ENCODE measurements at places on chromosomes 4 and X.

DNA sequence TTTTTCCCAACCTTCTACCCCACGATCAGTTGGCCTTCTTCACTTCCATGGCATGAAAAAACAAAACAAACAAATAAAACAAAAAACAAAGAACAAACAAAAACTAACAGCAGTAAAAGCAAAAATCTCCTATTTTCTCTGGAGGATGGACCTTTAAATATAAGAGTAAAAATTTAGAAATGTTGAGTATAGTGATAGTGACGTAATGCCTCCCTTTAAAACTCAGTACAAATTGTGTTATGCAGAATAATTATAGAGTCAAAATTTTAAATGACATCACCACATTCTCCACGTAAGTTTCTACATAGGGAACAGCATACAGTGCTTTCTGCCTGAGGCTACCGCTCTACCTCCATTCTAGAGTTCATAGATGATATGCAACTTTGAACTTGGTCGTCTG is 2156.4 kb downstream of the PCDH7 start:
- DNase-seq: no peak

- no peak for DNase-seq
Measured at GRCh38 chr4:150495550-150495949, 86.4 kb upstream of the MAB21L2 start.

GRCh38 chr4:30396772-30397475 is 323.2 kb upstream of the PCDH7 start:
- DNase-seq: no peak

GRCh38 chr4:7233006-7233580 is 40.8 kb downstream of the SORCS2 start:
- no peak for DNase-seq

DNA sequence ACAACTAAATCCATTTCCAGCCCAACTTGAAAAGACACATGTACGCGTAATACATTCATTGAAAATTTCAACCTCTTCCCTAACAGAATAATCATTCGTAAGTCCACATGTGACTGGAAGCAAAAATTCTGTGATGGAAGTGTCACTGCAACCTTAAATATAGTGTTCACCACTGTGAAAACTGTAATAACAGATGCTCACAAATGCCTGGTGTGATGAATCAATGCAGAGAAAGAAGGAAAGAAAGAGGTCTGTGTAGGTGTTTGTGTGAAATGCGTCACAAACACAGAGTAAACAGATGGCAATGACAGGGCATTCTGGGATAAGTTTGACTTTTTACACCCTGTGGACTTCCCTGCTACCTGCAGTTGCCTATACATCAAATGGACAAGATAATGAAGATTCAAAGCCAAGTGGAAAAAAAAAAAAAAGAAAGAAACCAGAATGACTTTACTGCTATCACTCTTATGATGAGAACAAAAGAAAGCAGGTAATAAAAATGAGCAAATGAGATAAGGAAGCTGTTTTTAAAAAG is 123.3 kb downstream of the EPHA5 start:
- no peak for DNase-seq

DNA sequence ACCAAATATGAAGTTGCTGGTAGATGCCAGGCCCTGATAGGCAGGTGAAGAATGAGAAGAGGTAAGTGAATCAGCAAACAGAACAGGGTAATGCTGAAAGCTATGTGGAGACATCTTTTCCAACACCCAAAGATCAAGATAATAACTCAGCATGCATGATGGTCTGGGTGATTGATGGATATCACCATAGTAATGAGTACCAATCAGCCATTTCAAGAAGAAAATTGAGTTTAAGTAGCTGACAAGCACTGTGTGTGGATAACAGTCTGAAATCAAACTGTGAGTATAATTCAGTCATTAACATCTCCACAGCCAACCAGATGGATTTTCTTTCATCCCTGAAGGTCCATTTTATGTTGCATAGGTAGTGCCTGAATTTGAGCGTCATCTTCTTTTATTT is 289.6 kb upstream of the SMIM31 start:
- DNase-seq: no peak

DNA sequence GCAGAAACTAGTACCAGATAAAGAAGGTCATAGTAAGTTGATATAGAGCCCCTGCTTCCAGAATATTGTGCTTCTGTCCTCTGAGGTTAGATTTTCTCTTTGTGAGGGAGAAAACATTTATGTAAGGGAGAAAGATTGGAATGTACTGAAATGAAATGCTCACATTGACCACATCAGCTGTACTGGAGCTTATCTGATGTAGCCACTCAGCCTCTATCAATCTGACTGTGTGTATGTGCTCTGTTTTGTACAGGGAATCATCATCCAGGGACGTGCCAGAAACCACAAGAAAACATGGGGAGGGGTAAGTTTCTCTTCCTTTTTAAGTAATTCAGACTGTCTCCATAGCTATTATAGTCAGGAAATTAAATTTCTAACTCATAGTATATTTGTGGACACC is 56.8 kb downstream of the PRRG1 start:
- DNase-seq: no peak

DNA sequence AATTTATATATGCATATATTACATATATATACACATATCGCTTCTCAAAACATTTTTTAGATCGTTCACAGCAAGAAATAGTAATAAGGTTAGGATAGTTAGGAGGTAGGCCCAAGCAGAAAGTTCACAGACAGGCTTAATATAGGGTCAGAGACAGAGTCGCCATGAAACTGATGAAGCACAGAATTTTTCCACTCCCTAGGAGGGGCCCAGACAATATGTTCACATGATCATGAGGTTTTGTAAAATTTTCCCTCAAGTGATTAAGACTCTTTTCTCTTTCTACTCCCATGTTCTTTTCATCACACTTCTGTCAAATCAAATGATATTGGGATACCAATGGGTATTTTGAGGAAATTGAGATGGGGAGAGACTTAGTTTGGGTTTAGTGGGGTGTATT is 5.2 kb upstream of the ENAM start:
- no peak for DNase-seq

DNA sequence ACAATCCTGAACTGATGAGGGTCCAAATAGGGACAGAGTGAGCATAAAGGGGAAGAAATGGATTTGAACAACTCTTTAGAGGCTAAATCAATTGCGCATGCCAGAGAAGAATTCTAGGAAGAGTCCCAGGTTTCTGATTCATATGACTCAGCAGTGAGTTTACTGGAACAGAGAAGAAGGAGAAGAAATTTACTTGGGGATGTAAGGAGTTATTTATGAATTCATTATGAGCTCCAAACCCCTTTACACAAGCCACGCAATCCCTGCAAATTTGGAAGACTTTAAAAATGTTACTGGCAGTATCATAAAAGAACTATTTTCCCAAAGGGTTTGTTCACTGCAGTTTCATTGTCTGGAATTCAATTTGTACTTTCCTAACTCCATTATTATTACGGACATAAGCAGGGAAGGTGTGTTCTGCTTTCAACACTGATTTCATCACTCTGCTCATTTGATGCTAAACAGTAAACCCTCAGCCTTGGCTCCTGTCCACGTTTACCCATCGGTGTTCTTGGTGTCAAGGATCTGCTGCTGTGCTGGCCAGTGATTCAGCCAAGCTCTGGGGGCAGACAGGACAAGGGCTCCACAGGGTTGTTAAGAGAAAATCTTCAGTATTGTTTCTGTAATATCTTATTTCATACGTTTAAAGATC is 273.7 kb downstream of the HNRNPD start:
- no peak for DNase-seq

DNA sequence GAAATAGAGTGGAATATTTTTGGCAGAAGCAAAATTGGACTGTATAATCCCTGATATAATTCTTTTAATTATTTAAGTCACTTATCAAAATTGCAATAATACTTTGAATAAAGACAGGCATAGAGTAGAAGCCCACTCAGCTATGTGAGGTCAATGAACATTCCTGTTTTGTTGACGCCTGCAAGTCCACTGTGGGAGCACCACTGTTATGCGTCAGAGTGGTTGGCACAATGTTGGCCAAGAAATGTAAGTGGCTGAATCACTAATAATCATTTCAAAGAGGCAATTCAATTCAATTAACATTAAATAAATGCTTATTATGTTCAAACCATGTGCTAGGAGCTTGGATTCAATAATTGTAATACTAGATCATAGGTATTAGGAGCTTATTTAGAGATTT is 221.0 kb downstream of the SPCS3 start:
- DNase-seq: no peak

GRCh38 chrX:151505796-151506195 is 57.7 kb upstream of the PASD1 start:
- no peak for DNase-seq

GRCh38 chr4:8582941-8583654 is 2.9 kb downstream of the GPR78 start:
- no peak for DNase-seq

- no peak for DNase-seq
Measured at GRCh38 chrX:7514871-7515599, 327.9 kb upstream of the VCX start.

DNA sequence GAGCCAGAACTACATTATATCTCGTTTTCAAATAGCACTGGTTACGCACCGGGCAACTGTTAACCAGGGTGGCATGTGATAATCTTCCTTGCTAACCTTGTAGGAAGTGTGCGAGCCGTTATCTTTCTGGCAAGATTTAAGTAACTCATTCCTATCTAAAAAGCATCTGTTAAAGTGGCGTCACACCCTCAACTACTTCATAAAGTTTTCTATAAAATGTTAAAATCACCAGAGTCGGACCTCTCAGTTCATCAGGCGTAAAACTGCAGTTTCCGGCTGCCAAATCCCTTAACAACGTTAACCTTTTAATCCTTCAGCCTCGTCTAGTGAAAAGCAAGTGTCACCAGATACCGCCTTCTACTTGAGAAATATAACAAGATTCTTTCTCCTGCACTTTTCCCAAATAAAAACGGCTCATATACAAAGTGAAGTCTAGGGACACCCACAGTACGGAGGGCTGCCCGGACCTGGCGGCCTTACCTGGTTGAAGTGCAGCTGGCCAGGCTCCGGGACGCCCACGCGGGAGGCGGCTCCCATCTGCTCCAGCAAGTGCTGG is 1.2 kb downstream of the SLC39A8 start:
- peak; percentile 14 for DNase-seq

DNA sequence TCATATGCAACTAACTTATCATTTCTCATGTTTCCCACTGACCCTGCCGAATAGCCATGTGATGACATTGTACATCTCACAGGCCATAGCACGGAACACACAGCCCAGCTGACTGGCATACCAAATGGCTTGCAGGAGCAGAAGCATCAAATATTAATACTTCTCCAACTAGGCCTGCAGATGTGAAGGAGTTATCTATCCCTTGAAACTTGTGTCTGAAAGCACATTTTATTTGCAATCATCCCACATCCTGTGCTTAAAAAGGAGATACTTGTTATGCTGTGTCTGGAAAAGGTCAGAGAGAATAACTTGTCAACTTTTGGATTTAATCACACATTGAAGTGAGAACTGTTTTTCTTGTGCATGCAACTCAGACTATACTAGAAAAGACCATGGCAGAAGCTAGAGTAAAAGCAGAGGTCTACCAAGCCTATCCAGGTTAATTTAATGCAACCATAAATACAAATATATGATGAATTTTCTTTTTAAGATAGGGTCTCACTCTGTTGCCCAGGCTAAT is 100.4 kb downstream of the IRF2 start:
- DNase-seq: no peak

DNA sequence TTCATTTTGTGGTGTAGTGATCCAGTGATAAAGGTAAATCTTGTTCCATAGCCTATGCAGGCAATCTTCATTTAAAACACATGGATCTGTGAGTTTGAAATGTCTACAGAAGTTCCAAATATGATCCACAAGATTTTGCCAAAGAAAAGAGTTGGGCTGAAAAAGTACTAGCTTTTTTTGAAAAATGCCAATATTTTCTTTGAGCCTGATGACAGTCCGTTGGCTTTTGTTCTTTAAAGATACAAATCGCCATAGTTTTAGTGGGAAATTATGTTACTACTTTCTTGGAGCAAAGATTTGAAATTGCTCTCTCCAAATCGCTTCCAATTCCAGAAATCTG is 71.5 kb downstream of the HPGD start:
- no peak for DNase-seq

- DNase-seq: no peak
Measured at GRCh38 chr4:113884655-113885054, 94.8 kb downstream of the ARSJ start.

- DNase-seq: no peak
Measured at GRCh38 chrX:85836868-85837267, 210.5 kb downstream of the CHM start.

GRCh38 chrX:112839856-112840255 is 775 bp downstream of the AMOT start:
- no peak for DNase-seq

GRCh38 chr4:108738003-108738706 is 24.7 kb downstream of the ETNPPL start:
- DNase-seq: no peak

GRCh38 chr4:111602848-111603247 is 542.4 kb upstream of the FAM241A start:
- DNase-seq: no peak

All from cerebellar nuclear complex (tissue), 1 donor.